ENCODE measurements at places on chromosomes 7 and 10.
A peak's percentile ranks its signal among the peaks of the same experiment; 100 is the strongest.

DNA sequence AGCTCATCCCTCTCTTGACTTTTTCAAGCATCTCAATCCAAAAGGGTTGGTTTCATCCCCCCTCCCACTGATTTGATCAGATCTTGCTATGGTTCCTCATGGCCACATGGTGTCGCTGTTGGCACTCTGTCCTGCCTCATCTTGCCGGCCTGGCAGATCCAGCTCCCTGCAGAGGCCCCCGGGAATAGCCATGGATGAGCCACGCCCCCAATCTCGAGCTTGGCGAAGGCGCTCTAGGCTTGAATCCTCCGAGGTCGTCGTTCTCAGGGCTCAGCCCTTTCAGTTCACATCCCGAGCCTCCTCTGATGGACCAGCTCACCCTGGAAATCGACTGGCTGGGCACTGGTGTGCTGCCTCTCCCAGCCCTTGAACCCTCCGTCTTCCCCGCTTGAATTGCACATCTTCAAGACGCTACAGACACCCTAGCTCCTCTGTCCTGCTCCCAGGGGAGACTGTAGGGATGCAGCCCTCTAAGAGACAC lies 628.7 kb downstream of the TYW1 start:
- peak; percentile 88 for DNase-seq

- peak; percentile 60 for DNase-seq
These were observed 54.9 kb upstream of the NXPH1 start for GRCh38 chr7:8378349-8379019.

- DNase-seq: no peak
These were observed 218.8 kb upstream of the FRMD4A start for GRCh38 chr10:14549496-14549895.

- no peak for DNase-seq
These were observed 141.6 kb downstream of the PRKAG2 start for GRCh38 chr7:151735186-151735850.

DNA sequence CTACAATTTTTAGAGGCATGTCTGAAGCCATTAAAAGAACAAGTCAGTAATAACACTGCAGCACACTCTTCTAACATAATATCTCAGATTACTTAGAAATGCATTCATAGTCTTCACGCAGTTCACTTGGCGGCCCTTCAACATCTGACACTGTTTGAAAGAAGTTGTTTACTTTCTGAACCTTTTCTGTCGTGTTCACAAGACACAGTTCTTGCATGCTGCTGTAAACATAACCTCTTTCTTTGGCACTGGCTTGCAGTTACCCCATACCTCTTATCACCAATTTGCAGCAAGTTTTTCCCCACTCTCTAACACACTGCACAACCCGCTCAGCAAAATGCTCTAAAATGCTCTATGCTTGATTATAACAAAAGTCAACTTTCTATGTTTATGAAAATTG lies 12.0 kb downstream of the PIP4K2A start:
- DNase-seq: no peak

DNA sequence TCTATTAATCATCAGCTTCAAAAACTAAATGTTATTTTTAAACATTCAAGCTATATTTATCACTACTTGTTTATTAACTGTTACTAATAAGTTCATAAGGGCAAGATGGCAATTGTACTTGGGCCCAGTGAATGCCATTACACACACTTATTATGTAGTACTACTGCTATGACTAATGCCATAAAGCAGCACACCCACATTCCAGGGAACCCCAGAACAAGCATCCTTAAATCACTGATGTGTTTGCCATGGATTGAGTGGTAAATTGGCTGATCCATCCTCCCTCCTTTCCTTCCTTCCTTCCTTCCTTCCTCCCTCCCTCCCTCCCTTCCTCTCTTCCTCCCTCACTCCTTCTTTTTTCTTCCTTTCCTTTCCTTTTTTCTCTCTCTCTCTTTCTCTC lies 37.4 kb upstream of the RSU1 start:
- no peak for DNase-seq

- no peak for DNase-seq
These were observed 568.4 kb downstream of the REEP3 start for GRCh38 chr10:64089648-64090047.

DNA sequence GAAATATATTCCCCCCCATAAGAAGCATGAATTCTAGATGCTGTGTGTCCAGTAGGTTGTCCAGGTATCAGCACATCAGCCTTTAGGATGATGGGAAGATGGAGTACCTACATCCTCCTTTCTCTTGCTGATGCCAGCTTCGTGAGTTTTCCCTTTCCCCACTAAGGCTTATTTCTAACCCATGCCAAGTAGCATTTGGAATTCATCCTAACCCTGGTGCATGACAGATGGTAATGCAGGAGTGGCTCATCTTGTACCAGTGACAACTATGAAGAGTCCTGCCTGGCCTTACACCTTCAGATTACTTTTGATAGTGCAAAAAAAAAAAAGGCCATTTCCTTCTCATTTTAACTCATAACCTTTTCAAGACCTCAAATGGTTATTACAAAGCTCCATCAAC lies 58.7 kb downstream of the ARHGAP21 start:
- DNase-seq: no peak

DNA sequence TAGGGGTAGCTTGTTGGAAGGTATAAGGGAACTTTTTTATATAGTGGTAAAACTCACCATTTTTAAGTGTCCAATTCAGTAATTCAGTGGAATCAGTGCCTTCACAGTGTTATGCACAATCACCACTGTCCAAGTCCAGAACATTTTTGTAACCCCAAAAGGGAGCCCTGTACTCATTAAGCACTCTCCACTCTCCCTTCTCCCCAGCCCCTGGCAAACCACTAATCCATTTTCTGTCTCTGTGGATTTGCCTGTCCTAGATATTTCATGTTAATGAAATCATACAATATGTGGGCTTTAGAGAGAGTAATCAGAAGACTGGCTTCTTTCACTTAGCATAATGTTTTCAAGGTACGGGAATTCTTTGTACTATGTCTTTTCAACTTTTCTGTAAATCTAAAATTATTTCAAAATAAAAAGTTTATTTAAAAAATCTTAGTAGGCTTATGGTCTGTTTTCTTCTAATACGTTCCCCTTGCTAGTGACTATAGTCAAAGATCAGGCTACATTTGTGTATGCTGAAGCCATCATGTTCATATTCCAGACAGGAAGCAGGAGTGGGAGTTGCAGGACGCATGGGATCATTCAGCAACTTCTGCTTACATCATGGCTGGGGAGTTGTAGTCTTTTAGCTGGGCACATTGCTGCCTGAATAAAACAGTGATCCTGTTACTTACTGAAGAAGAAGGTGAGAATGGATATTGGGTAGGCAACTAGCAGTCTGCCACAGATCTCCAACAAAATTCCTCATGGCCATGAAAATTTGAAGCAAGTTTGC lies 35.4 kb upstream of the TAX1BP1 start:
- no peak for DNase-seq

GRCh38 chr7:31890766-31891165 lies 179.4 kb downstream of the PDE1C start:
- DNase-seq: no peak

DNA sequence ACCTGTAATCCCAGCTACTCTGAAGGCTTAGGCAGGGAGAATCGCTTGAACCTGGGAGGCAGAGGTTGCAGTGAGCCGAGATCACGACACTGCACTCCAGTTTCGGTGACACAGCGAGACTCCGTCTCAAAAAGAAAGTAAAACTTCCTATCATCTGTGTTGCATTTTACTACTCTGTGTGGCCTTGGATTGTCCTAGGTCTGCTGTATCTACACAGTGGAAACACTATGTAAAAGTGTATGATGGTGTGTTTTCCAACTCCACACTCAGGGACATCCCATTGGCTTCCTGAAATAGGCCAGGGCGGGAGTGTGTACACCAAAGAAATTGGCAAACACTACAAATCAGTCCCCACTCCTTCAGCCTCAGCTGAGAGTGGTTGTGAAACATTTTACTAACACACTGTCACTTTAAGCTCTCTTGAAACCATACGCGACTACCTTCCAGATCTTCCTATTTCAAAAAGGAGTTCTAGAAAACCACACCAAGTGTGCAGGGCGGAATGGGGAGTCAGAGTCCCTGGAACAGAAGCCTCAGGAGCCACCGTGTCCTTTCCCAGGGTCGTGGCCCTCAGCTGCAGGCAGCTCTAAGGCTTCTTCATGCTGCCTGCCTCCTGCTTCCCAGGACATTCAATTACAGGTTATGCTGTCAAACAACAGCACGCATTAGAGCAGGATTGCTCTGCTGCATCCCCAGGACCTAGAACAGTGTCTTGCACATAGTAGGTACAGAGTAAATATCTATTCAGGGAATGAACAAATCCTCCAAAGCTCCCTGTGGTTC lies 275.4 kb downstream of the PARD3 start:
- DNase-seq: no peak

- DNase-seq: peak; percentile 4
These were observed 13.7 kb upstream of the SAMD8 start for GRCh38 chr10:75097666-75098285.

DNA sequence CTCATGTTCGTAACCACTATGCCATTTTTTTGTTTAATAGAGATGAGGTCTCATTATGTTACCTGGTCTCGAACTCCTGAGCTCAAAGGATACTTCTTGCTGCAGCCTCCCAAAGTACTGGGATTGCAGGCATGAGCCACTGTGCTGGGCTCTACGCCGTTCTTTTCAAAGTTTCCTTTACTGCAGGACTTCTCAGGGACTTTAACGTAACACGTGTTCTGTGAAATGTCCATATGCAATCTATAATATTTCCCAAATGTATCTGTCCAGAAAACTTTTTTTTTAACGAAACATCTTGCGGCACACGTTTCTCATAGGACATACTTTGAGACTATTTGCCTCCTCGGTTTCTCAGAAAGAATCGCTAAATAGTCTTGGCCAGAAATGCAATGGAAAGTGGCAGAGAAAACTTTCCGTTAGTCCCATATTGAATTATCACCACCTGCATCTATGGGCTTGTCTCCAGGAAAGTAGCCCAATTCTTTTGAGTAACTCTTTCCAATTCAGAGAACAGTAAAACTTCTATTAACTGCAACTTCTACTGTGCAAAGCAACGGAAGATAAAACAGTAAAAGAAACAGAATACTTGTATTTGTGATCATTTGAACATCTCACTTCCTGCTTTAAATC lies 96.3 kb downstream of the ELMO1 start:
- DNase-seq: no peak

All from NCI-H1092 treated with DMSO at 0.1 percent for 48 hours (cell line).